HCT116 (cell line): ENCODE measurements at places on chromosomes 3 and 15.

DNA sequence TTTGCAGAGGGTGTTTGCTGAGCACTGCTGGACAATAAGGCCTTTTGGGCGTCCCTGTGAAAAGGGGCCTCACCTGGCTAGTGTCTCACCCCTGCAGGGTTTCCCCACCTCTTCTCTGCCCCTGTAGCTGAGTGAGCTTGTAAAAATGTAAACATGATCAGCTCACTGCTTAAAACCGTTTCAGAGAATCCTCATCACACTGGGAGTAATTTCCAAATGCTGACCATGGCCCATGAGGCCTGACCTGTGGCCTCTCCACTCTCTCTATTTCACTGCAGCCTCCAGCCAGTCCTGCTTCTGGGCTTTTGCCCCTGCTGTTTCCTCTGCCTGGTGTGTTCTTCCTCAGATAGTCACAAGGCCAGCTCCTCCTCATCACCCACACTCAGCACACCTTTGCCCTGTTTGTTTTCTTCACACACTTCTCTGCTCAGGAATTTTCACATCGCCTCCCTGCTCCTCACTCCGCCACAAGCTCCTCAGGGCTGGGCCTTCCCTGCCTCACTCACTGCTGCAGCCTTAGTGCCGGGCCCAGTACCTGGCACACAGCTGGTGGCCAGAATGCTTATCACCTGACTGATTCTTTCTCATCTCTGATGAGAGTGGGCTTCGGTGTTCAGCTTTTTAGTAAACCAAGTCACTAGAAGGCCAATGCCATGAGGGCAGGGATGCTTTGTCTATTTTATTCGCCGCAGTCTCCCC is 79.3 kb upstream of the SEC13 start:
- no peak for DNase-seq

DNA sequence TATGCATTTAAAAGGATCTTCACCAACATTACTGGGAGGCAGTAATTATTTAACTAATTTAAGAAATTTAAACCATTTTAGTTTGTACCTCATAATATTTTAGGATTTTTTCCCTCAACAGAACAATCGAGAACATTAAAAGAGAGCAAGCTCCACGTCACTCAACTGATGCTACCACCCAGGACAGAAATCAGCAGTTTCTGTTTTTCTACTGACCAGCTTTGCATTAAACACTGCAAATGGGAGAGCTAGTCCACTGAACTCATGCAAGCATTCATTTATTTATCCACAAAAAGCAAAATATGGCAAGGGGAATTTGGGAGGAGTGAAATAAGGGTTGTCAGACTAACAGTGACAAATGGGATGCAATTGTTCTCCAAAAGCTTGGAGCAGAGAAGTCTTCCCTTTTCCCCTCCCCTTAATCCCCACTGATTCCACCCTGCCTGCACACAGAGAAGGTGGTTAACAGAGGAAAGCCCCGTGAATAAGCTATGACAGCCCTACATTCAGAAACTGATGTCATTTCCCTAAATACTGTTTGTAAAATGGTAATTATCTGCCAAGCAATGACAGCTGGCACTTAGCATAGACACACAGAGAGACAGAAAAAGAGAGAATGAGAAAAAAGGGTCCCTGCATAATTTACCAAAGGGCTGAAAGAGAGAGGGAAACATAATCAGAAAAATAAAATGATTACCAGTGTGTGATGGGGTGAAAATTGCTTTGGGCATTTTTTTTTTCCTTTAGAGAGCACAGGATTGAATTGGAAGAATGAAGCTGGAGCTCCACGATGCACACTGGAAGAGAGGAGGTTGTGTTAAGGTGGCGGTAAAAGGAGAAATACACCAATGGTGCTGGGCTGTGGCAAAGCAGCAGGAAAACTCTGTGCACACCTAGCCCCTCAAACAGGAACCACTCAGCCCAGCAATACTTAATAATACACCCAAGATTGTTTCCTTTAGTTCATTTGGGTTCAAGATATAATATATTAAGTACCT is 777.4 kb downstream of the TUSC7 start:
- no peak for DNase-seq

- DNase-seq, result no peak
These were observed 27.4 kb upstream of the SRGAP3 start for GRCh38 chr3:9276761-9277370.

DNA sequence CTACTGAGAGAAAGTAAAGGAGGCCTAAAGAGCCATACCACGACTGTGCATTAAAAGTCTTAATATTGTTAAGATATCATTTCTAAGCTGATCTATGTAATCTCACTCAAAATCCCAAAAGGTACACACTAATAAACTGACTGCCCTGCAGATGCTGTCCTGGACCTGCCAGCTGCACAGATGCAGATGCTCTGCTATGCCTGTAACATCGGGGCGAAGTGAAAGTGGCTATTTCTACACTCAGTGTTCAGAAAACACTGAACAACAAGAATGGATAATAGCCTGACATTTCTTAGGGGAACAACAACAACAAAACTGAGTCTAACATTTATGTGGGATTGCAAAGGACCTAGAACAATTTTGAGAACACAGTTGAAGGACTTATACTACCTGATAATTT is 31.9 kb downstream of the RAD18 start:
- DNase-seq, result no peak

DNA sequence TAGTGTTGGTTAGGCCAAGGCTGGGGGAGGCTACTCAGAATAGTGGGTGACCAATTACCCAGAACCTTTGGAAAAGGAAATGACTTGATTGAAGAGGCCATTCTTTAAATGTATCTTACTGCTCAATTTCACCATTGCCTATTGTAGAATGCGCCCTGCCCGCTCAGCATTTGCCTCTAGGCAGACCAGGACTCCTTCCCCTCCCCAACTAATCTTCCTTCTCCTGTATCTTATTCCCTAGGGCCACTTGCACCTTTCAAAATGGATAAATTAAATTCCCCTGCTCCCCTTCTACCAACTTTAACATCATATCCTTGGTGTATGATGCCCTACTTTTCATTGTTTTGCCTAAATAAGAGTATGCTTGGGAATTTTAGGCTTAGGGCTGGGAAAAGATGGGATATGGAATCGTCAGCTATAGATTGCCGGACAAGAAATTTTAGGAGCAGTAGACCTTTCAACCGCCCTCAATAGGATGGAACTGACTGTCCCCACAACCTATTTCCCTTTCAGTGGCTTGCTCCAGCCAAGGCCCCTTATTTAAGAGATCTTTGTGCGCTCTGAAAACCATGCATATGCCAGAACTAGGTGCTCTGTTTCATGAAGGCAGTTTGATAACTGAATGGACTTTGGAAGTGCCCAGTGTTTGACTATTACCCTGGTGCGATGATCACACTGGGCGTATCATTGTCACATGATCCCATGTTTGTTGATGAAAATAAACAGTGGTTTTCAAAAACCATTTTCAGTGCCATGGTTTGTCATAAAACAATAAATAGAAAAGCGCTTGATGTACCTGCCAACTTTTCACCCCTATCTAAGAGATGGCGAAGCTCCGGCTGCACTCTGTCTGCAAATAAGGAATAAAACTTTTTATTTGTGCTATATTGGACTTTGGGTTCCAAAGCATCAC is 74.3 kb upstream of the TSEN2 start:
- no peak for DNase-seq

DNA sequence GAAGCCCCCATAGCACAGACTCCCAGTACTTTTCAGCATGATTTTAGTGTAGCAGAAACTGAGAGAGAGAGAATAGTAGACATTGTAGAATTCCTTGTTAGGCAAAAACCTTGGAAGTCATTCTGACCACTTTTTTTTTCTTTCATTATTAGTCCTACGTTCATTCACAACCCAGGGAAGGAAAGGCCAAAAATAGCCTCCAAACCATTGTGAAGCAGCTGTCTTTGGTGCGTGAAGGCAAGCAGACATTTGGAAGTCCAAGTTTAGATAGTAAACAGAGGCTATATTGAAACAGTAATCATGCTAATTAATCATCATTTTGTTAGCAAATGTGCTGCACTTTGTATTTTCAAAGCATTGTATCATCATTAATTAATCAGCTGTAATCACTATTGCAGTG is 34.5 kb downstream of the CCDC54 start:
- DNase-seq, result no peak

DNA sequence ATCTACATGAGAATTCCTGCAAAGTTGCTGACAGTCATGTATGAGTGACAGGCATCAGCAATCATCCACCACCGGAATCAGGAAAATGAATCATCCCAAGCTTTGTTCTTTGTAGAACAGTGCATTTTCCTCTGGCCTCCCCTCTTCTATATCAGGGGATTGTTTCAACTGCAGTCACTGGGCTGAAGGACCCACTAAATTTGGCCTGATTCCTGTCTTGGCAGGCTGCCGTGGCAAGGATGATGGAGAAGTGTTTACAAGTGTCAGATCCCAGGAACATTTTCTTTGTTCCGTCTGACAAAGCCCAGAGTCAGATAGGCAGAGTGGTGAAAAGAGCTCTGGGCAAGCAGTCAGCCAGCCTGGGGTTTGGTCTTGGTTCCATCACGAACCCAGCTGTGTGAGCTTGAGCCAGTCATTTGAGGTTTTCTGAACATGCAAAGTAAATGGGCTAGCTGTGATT is 175.1 kb upstream of the TSC22D2 start:
- DNase-seq, result no peak

DNA sequence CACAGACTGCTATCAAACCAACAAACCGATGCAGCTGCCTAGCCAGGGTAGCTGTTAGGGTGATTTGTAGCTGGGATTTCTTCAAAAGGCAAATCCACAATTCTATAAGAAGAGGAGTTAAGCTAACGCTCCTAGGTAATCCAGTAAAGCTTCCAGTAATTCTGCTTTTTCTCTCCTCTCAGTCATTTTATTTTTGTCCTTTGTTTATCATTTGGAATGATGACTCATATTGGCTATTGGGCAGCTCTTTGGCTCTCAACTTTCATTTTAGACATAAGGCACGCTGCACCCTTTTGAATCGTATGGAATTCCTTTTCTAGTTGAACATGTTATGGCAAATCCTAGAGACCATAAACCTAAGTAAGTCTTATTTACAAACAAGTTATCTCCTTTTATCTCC is 53.2 kb upstream of the PPARG start:
- no peak for DNase-seq

GRCh38 chr15:52808441-52808840 is 18.3 kb upstream of the ONECUT1 start:
- no peak for DNase-seq

DNA sequence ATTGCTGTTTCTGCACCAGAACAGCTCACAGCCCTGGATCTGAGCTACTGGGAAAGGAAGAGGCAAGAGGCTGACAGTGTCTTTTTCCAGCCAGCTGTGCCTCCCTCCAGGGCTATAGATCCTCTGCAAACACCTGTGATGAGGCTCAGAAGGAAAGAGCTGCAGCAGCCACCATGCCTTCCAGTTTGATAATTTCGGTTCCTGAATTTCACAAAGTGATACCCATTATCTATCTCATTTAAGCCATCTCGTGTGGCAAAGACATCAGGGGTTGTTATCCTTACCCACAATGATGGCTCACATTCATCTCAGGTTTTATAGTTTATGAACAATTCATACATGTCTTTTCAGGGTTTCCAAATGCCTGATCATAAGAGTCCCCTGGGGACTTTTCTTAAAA is 1.8 kb upstream of the LARP6 start:
- no peak for DNase-seq

- DNase-seq, result no peak
These were observed 328.8 kb upstream of the THBS1 start for GRCh38 chr15:39252134-39252470.

DNA sequence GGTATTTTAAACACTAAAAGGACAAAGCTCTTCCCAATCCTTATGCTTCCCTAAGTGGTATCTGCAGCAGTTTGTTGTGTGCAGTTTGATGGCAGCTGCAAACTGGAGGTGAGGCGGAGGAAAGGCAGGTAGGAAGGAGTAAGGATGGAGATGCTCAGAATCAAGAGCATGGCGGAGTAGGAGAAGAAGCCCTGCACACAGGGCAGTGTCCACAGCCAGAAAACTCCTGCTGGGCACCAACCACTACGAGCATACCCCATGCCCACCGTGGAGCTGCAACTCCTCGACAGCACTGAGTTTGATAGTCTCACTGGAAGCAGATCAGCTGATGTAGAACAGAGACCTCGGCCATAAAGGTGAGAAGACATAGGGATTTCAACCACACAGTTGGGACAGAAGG is 30.3 kb upstream of the ESYT3 start:
- no peak for DNase-seq

GRCh38 chr3:194675081-194675640 is 3.2 kb upstream of the LSG1 start:
- DNase-seq, result no peak

DNA sequence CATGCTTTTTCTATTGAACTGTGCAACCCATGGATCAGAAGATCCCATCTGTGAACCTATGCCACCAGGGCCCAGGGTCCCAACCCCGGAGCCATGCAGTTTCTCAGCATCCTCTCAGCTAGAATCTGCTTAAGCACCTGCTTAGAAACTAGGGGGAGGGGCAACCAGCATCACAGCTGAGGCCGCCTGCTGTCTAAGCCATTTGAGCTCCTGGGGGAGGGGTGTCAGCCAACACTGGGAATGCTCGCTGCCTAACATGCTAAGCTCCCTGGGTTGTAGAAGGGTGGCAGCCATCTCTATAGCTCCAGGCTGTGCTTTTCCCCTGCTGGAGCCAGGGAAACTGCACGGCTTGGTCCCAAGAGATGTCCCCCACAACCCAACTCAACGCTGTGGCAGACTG is 322.8 kb downstream of the EDEM1 start:
- DNase-seq, result no peak
